ENCODE measurements at places on chromosomes 2 and 18.

DNA sequence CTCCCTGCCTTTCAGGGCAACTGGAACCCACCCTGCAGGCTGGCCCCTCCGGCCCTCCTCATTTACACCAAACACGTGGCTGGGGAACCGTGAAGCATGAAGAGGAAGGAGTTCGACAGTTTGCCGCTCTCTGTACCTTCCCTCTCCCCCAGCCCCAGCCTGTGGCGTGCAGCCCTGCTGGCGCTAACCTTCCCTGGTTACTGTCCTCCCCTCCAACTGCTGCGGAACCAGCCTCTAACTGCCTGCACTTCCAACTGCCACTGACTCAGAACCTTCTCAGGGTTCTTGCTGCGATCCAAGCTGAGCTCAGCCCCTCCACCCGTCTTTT is 19.2 kb upstream of the GNAL start:
- no peak for DNase-seq

DNA sequence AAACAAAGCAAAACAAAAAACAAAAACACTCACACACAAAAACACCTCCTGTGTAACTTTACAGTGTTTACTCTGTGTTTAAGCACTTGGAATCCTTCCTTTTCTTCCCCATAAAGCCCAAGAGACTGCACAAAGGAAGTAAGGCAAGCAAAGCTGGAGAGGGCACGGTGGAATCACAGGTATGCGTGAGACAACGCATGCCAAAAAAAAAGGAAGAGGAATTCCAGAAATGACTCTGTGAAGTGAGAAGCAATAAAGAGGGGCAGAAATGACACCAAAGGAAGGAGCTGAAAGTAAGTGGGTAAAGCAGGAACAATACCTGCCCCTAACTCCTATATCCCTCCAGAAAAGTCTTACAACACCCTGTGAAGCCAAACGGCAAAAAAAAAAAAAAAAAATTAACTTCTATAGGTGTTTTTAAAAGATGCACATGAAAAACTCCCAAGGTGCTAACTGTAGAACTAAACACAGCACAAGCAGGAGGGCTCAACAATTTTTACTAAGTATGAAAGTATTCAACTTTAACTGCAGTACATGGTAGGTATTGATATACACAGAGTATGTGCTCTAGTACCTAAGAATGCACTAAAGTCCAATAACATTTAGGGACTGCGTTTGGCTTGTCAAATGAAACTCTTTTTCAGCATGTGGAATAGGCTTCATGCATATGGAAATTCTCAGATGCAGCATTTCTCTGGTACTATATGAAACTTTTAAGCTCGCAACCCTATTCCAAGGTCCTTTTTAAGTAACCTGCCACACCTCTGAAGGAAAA is 9.1 kb downstream of the RND3 start:
- DNase-seq, result no peak

GRCh38 chr2:96131152-96131812 is 7.0 kb downstream of the ASTL start:
- DNase-seq, result no peak

- DNase-seq, result no peak
Measured at GRCh38 chr18:9991011-9992000, 77.5 kb downstream of the VAPA start.

DNA sequence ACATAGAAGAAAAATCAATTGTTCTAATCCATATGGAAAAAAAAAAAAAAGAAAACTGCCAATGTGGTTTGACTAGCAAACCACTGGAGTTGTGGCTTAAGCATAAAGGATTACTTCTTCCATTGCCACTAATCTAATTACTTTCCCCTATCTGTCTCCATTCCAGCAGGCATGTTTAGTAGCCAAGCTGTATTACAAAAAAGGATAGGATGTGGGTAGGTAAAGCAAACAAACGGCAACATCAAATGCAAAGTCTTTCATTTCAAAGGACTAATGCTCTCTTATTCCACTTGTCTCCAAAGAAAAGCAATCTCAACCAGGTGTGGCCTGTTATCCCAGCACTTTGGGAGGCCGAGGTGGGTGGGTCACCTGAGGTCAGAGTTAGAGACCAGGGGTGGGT is 36.5 kb downstream of the SLC8A1 start:
- no peak for DNase-seq

- DNase-seq, result no peak
Measured at GRCh38 chr2:134052173-134052572, 201.7 kb upstream of the MGAT5 start.

GRCh38 chr18:64409511-64409910 is 260.6 kb upstream of the LINC00305 start:
- no peak for DNase-seq

DNA sequence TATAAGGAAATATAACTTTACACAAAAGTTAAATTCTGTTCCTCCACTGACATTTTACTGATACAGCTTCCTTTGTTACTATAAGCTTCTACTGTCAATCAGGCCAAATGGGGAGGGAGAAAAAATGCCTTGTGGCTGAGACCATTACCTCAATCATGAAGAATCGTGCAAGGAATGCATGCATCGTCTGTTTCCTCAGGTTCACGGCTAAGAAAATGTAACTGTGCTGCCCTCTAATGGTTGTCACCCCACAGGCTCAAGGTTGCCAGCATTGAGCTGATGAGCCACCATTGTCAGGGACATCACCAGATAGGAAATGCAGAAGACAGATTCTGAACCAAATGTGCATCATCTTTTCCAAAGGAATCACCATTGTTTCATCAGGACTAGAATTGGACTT is 426.9 kb downstream of the CDH2 start:
- DNase-seq, result peak; percentile 54

GRCh38 chr2:109196081-109196875 is 67.3 kb downstream of the SH3RF3 start:
- no peak for DNase-seq

DNA sequence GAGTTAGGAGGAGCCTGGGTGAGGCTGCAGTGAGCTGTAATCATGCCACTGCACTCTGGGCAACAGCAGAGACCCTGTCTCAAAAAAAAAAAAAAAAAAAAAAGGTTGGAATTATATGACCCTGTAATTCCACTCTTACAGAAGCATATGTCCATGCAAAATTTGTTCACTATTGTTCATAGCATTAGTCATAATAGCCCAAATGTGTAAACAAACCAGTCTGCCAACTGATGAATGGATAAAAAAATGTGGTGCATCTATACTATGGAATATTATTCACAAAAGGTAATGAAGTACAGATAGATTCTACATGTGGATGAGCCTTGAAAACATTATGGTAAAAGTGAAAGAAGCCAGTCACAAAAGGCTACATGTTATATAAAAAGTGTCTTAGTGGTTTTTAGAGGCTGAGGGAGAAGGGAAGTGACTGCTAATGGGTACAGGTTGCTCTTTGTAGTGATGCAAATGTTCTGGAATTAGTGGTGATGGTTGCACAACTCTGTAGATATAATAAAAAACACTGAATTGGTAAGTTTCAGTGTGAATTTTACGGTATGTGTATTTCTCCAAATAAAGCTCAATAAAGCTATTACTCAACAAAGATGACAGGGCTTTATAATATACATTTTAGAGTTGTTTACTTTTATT is 9.4 kb downstream of the COA5 start:
- DNase-seq, result no peak

GRCh38 chr2:239247401-239248245 is 153.2 kb downstream of the HDAC4 start:
- DNase-seq, result no peak

- DNase-seq, result no peak
Measured at GRCh38 chr2:236246711-236247246, 17.4 kb downstream of the ASB18 start.

DNA sequence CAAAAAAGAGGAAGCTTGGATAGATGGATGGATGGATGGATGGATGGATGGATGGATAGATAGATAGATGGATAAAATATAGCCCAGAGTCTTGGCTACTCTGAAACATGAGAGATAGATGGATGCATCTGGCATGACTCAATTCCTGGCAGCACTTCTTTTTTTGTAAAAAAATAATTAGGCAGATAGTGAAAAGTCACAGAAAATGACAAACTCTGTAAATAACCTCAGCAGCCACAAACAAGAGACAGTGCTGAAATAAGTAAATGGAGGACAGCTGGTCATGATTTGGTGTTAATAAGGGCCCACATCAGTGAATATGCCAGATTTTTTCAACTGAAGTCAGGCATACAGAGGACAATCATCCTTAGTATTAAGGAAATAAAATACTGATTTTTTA is 585.0 kb upstream of the GCFC2 start:
- DNase-seq, result no peak

DNA sequence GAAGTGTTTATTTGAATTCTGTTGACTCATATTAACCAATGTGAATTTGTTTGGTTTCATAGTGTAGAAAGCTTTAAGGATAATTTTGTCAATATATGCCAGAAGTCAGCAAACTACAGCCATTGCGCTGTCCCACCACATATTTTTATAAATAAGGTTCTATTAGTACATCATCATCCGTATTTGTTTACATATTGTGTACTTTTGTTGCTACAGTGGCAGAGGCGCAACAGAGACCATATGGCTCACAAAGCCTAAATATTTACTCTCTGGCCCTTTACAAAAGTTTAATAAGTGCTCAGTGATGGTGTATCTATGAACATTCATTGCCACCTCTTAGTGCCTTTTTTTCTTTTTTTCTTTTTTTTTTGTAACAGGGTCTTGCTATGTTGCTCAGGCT is 6.4 kb downstream of the ERLEC1 start:
- no peak for DNase-seq
